ENCODE measurements at places on chromosomes 12 and 14.
A peak's percentile ranks its signal among the peaks of the same experiment; 100 is the strongest.

DNA sequence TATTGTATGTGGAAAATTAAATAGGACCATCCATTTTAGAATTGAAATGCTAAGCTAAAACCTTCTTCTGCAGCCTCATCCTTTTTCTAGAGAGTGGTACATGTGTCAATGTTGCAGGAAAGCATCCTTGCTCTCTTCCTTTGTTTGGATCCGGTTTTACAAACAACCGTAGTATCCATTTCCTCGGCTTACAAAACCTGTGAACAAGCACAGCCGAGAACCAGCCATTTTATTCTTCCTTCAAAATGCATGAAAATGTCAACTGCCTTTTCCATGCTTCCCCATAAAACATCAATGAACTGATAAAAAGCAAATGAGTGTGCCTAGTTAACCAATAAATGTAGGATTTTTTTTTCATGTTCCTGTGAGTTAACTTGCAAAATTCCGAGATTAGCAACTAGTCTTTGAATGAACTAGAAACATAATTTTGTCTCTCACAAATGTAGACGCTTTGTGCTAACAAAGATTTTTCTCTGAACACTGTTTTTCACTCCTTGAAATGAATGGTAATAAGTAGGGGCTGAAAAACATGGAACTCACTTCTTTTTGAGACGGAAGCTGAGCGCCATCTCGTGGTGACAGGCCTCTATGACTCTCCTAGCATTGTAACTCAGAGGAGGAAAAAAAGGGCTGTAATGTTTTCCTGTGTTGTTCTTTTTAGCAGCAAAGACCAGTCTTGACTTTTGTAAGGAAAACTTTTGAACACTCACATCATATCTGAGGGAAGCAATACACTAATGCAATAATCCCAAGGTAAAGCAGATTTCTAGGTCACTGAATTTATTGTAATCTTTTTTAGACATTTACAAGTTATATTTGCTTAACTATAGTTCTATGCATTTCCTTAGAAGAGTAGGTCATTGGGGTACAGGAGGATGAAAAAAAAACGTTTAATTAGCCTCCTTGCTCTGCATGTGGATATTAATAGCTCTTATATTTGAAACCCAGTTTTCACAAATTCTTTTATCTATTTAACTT lies 157.4 kb upstream of the FOXG1 start:
- DNase-seq, result peak; percentile 23

GRCh38 chr12:47964106-47964728 lies 821 bp downstream of the TMEM106C start:
- DNase-seq, result no peak

GRCh38 chr12:121295746-121296617 lies 527 bp downstream of the CAMKK2 start:
- peak; percentile 8 for DNase-seq

GRCh38 chr12:120093336-120093591 lies 23.3 kb downstream of the RAB35 start:
- DNase-seq, result no peak

- no peak for DNase-seq
These were observed 88.9 kb downstream of the RPS29 start for GRCh38 chr14:49497267-49497666.

GRCh38 chr12:109527489-109528123 lies 45.7 kb downstream of the MMAB start:
- no peak for DNase-seq

- DNase-seq, result no peak
These were observed 353.9 kb upstream of the TBX3 start for GRCh38 chr12:115037830-115038229.

GRCh38 chr12:116599285-116600136 lies 40.3 kb downstream of the MAP1LC3B2 start:
- DNase-seq, result peak; percentile 50

DNA sequence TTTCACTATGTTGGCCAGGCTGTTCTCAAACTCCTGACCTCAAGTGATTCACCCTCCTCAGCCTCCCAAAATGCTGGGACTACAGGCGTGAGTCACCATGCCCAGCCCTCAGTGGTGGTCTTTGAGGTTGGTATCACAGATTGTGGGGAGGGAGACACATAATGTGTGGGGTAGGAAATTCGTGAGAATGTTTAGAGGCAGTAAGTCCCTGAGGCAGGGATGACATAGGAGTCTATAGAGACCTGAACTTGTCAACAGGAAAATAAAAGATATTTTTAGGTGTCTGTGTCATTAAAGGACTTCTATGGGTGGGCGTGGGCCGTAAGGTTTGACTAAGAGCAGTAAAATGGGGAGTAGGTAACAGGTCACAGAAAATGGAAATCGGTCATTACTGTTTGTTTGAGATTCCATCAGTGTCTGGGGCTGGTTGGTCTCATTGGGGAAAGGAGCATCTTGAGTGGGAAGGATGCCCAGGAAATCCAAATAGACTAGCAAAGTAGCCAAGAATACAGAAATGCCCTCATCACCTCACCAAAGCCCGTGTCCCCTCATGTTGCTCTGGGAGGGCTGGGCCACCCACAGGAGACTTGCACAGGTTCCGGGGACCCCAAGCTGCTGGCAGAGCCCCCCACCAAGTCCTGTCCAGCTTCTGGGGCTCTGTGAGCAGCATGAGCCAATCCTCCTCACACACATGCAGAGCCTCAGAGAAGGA lies 63.6 kb upstream of the BCL2L14 start:
- DNase-seq, result no peak

DNA sequence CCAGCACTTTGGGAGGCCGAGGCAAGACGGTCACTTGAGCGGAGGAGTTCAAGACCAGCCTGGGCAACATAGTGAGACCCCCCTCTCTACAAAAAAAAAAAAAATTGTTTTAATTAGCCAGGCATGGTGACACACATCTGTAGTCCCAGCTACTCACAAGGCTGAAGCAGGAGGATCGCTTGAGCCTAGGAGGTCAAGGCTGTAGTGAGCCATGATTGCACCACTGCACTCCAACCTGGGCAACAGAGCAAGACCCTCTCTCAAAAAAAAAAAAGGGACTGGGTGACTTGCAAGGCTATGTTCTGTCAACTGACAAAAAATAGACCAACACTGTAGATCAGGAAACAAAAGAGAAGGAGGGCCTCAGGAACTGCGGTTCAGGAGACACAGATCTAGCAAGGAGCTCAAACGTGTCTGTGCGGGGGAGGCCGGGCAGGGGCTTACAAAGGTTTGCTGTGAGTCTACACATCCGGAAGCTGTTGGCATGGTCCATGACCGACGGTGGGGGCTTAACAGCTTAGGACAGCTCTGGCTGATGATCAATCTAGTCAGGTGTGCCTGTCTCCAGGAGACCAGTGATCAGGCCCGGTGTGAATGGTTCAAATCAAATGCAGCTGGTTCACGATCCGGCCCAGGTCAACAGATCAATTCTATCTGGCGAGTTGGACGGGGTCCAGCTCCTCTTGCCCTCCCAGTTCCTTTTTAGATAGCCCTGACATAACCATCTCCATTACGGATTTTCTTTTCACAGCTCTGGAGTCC lies 31.7 kb upstream of the INF2 start:
- no peak for DNase-seq

DNA sequence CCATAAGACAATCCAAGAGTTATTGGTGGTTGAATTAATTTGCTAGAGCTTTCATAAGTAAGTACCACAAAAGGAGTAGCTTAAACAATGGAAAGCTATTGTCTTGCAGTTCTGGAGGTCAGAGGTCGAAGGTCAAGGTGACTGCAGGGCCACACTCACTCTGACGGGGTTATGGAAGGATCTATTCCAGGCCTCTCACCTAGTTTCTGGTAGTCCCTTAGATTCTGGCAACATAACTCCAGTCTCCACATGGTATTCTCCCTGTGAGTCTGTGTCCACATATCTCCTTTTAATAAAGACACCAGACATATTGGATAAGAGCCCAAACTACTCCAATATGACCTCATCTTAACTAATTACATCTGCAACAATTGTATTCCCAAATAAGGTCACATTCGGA lies 273.4 kb downstream of the FOXN3 start:
- no peak for DNase-seq

DNA sequence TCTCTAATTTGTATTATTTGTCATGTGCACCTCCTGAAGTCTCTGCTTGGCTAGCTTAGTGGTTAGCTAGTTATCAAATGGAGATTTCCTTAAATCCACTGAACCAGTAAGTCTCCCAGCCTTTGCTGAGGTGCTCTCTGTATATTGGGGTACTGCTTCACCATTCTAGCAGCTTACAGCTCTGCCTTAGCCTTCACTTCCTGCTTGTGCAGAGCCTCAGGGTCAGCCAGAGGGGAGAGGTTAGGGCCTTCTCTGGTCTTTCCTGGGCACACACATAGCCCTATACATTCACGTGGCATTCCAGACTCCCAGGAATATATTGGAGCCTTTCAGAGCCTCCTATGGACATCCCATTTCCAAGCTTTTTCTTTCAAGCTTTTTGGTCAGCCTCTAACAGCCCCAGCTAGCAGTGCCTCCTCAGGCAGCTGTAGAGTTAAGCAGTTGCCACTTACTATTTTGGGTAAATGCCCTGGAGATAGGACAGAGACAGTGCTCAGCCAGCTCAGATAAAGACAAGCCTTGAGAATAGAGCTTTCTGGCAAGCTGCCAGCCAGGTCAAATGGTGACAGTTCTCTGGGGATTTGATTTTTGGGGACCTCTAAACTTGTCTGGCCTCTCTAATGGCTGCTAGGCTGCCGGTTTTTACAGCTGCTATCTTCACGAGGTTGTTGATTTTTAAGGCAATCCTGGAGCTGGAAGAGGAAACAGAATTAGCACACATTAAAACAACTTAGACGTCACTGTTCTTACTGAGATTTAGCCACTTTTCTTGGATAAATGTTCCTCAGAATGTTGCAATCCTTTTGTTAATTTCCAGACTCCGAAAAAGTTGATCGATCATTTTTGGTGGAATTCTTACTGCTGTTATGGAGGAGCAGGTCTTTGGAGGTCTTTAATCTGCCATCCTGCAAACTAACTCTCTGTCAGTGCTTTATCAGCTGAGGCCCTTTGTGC lies 32.9 kb downstream of the FBXW8 start:
- DNase-seq, result no peak

DNA sequence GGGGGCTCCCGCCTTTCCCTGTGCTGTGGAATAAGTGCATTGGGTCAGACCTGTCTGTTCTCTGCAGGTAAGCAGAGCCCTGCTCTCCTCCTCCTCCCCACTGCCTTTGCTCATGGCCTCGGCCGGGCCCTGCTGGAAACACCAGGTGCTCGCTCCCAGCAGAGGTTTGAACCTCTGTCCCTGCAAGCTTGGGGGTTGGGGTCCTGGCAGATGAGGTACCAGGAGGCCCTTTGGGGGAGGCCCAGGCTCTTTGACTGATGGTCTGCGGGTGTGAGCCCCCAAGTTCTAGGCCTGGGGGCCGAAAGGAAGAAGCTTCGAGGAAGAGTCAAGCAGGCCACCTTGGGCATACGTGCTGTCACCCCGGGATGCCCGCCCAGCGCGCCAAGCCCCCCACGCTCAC lies 22.1 kb upstream of the CEP170B start:
- no peak for DNase-seq

GRCh38 chr12:43711348-43711747 lies 47.2 kb downstream of the PUS7L start:
- no peak for DNase-seq

DNA sequence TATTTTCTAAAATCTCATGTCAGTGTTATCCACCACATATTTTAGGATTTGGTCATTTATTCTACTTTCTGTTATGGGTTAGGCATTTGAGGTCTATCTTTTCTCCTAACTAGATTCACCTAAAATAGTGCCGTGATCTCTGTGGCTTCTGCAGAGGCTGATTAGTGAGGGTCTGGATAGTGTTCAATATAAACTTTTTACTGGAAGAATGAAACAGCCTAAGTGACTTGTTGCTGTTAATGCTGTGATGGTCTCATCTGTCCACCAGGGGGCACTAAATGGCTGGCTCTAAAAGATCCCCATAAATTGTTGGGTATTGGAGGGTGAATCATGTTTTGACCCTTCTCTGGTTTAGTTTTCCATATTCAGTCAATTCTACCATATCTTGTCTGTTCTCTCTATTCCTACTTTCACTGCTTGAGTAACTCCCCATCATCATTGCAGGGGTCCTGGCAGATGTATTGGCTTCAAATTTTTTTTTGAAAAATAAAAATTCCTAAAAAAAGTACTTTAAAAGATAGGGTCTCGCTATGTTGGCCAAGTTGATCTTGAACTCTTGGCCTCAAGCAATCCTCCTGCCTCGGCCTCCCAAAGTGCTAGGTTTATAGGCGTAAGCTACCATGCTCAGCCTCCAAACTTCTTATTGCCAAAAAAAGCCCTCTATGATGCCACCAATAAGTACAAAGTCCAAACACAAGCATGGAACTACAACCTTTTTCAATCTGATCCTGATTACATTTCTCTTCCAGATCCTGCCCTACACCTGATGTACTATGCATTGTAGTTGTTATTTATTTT lies 6.9 kb downstream of the PABPN1 start:
- DNase-seq, result peak; percentile 72

DNA sequence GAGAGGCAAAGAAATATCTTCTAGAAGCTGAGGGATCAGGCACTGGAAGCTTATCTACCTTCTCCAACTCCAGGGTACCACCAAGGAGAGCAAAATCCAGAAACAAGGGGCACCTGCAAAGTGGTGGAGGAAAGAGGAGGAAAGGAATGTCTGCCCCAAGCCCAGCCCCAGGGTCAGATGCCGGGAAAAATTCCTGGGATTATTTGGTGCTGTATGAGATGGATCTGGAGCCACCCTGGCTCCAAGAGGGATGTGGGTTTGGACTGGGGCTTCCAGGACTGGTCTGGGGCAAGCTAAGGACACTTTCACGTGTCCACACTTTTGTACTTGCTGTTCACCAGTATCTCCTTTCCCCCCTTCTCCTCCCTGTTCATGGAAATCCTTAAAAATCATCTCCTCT lies 69.8 kb downstream of the DPF3 start:
- DNase-seq, result no peak

DNA sequence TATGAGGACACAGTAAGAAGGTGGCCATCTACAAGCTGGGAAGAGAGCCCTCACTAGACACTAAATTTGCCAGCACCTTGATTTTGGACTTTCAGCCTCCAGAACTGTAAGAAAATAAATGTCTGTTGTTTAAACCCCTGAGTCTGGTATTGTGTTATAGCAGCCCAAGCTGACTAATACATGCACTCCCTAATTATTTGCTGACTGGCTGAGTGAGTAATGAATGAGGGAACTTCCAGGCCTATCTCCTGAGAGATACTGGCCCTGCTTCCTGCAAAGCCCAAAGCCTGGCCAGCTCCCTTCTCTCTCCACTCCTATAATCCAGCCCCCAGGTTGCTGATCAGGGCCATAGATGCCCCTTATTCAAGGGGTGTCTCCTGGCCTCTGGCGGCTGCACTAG lies 120.0 kb upstream of the NOS1 start:
- DNase-seq, result no peak

GRCh38 chr14:61608245-61609165 lies 86.8 kb upstream of the HIF1A start:
- DNase-seq, result peak; percentile 19
